GM13976 (cell line): ENCODE measurements at places on chromosomes 3 and 15.

DNA sequence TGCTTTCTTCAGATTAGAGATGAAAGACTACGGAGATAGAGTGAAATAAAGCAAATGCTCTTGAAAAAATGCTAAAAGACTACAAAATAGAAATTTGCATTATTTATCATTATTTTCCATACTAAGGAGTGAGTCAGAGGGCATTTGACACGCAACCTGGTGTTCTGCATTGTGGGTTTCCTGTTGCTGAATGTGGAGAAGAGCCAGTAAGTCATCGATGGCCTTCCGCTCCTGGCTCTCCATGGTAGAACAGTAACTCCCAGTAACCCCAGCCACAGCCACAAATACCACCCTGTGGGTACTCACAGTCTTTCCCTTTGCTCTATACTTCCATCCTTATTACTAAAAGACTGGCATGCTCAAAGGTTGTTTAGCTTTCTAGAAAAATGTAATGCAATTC is 61.5 kb downstream of the CGGBP1 start:
- no peak for DNase-seq

DNA sequence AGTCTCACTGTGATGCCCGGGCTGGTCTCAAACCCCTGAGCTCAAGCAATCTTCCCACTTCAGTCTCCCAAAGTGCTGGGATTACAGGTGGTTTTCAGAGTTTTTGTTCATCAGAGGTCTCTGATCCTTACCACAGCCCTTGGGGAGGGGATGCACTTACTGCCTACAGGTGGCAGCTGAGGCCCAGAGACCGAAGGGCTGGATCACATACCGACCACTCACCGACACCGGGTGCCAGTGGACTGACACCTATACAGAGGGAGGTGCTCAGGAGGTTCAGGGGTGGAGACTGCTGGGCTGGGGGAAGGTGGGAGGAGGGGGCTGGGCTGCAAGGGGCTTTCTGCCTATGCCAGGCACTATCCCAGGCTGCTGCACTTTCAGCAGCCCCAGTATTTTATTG is 19.5 kb downstream of the DUSP7 start:
- DNase-seq = no peak

GRCh38 chr15:37888356-37888755 is 46.1 kb upstream of the TMCO5A start:
- DNase-seq = no peak

DNA sequence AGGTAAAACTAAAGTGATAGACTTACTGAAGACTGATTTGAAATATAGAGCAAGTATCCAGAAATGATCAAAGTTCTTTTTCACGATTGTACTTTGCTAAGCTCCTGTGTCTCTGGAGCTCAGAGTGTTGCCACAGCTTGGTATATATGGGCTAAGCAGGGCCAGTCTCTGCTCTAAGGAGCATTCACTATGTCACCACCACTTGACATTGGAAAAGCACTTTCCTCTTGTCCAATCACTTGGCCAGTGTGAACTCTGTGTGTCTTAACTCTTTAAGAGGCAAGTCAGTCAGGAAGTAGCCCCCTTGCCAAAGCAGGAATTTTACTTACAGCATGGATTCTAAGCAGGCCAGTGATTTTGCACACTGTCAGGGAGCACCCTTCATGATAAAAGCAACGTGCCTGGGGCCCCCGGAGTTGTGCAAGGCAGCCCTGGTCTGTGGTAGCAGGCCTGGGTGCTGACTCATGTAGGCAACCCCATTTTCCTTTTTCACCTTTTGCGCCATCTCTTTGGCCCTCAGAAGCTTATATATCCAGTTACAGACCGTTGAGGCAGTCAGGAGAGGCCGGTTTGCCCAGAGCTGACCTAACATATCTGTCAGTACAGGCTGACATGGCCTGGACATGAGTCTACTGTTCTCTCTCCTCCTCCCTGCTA is 73.0 kb downstream of the HCN4 start:
- DNase-seq = no peak

GRCh38 chr3:158794936-158795518 is 6.8 kb upstream of the MFSD1 start:
- DNase-seq = no peak
